Esophagus mucosa (tissue), 1 donor: ENCODE measurements at places on chromosomes 13 and 19.

DNA sequence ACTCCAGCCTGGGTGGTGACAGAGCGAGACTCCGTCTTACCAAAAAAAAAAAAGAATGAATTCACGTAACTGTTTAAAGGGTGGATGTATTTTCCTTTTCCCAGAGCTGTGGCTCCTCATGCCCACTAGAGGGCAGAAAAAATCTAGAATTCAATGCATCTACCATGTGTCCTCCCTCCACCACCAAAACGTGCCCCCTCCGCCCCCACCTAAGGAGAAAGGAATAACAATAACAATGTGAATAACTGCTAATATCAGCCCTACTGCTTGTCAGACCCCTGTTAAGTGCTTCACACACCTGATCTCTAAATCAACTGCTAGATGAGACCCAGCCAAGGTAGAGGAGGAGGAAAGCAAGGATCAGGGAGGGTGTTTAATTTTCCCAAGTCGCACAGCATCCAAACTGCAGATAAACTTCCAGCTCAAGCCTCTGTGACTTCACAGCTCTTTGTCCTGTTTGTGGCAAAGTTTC, 20.2 kb upstream of the PNMA8B start:
- ATAC-seq: peak; percentile 33

DNA sequence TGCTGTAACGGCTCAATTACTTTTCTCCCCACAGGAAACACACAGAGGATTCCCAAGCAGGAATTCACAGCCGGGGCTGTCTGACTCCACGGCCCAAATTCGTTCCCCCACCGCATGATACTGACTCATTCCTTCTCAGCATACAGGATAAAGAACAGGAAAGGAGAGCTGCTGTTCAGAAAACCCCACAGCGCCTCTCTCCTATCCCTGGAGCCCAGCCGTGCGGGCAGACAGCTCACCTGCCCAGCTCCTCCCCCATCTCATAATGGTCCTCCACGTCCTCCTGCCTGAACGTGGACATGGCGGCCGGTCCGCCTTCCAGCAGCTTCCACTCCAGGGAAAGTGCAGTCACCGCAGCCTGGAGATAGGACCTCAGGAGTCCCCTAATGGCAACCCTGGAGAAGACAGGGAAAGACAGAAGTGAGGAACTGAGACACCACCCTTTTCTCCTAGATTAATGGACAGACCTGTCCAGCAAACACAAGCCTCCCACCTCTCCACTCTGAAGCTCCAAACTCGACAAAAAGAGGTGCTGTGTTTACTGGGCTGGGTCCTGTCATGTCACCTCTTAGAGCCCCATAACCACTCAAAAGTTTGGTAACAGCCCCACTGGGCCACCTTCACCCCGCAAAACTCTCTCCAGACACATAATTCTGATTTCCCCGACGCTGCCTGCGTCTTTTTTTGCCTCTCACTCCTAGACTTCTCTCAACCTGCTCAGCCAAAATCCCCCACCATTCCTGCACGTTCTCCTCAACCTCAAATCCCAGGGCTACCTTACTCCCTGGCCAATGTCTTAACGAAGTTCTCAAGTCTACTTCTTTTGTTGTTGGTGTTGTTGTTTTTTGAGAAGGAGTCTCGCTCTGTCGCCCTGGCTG, 1.2 kb downstream of the DAPK3 start:
- peak; percentile 49 for ATAC-seq

DNA sequence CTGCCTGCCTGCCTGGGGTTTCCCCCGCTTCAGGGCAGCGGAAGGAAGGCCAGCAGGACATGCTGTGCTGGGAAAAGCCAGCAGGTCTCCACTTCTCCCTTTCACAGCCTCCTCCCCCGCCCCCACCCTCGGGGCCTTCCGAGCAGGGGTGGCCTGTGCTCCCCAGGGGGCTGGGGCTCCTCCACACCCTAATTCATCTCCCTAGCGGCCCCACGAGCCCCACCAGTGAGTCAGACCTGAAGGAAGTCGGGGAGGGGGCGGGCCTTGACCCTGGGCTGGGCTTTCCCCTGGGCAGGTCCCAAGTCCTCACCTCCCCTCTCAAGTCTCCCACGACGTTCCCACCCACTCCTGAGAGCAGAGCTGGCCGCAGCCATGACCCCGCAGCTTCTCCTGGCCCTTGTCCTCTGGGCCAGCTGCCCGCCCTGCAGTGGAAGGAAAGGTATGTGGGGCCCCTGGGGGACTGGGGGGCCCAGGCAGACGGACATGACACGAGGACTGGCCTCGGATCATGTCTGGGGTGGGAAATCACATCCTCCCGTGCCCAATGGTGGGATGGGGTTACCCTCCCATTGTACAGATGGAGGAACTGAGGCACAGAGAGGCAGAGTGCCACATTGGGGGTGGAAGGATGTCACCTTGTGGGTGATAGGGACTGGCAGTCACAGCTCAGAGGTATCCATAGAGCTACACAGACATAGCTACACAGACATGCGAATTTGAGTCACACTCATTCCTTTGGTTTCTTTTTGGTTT, at the start of gene EBI3:
Gene EBI3 (plus strand): TSS at position 345 of the 753 bp plus-strand sequence. CDS start 28 bp downstream, at position 373.
- peak; percentile 12 for ATAC-seq

GRCh38 chr13:27130223-27130978, 41.2 kb downstream of the USP12 start:
- no peak for ATAC-seq

DNA sequence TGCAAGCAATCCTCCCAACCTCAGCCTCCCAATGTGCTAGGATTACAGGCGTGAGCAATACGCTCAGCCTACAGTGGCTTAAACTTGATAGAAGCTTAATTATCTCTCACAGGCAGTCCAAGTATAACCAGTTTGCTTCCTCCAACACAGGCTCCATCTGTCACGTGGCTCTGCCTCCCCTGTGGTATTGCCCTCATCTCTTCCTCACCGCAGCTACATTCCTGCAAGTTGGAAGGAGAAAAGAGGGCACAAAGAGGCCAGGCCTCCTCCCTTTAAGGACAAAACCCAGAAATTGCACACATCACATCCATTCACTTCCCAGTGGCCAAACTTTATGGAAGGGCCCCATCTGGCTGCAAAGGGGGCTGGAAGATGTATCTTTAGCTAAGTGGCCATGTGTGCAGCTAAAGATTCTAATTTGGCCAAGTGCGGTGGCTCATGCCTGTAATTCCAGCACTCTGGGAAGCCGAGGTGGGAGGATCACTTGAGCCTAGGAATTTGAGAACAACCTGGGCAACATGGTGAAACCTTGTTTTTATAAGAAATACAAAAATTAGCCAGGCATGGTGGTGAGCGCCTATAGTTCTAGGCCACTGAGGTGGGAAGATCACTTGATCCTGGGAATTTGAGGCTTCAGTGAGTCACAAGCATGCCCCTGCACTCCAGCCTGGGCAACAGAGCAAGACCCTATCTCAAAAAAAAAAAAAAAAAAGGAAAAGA, 3.1 kb upstream of the SDHAF1 start:
- ATAC-seq: no peak

GRCh38 chr19:11538232-11539036, at the start of gene CNN1:
Gene CNN1, plus strand, starts transcription at chr19:11538851. Its CDS starts 77 bp downstream, at chr19:11538928.
- ATAC-seq: no peak

GRCh38 chr19:3065675-3066357, 3.5 kb upstream of the TLE5 start:
- ATAC-seq: no peak

- no peak for ATAC-seq
These were observed 1114.5 kb upstream of the ATXN8OS start for GRCh38 chr13:68993154-68993553.

DNA sequence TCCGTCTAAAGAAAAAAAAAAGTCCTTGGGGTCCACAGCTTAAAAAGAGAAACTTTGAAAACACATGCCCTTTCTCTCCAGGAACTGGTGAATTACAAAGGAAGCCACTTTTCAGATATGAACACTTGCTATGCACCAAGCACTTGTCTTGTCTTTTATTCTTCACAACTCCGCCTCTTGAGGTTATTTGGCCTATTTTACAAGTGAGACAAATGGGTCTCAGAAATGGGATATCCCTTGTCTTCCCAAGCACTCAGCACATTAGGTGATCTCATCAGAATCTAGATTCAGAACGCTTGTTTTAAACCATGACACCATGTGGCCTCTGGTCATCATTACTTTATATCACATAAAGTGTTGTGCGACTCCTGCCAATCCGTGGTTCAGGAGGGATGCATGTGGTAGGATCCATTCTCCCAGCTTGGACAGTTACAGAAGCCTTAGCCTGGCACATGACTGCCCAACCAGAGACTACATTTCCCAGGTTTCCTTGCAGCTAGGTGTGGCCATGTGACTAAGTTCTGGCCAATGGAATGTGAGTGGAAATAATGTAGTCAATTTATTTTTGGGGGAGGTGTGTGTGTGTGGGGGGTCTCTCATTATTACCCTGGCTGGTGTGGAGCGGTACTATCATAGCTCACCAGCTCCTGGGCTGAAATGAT, 13.9 kb downstream of the TSKS start:
- peak; percentile 29 for ATAC-seq

DNA sequence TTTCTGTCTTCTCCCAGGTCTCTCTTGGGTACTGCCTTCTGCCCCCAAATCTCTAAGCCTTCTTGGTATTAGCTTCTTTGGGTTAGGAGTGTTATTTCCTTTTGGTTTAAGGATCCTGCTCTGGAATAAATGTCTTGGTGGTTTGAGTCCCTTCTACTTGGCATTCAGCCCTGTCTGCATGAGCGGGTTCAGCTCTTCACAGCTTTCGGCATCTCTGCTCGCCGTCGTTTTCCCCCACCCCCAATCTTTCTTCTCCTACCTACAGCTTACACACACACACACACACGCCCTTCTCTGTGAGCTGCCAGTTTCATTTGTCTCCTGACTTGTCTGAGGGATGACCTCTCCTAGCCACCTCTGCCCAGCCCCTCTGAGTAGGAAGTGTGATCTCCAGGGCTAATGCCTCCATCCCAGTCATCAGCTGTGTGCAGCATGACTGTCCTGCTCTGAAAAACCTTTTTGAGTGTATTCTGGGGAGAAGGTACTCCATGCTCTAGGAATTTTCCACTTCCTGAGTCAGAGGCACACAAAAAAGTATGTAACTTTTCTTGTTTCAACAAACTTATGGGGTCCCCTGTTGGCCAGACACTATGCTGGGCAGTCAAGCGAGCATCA, 4.7 kb downstream of the CNOT3 start:
- no peak for ATAC-seq

DNA sequence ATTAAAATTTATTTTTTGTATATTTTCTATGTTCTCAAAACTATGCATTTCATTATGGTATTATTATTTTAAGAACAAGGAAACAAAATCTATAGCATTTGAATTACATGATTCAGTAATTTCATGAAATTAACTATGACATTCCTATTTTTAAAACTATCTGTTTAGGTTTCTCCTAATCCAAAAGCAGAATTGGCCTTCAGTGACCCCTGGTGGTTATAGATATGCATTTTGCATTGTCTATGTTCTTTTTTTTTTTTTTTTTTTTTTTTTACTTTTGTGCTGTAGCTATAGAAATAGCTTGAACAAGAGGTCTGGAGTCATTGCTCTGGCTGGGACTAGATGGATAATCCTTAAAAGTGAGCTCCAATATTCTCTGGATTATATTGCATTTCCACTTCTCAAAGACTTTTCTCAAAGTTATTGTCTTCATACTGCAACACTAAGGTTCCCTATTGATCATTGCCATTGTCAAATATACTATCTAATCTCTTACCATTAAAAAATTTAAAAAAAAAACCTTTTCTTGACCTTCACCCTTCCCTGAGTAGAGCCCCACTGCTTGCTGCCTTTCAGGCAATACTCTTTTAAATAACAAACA, 15.9 kb upstream of the DNAJC3 start:
- ATAC-seq: no peak

GRCh38 chr19:39212375-39212742, 8.3 kb upstream of the SYCN start:
- peak; percentile 66 for ATAC-seq

DNA sequence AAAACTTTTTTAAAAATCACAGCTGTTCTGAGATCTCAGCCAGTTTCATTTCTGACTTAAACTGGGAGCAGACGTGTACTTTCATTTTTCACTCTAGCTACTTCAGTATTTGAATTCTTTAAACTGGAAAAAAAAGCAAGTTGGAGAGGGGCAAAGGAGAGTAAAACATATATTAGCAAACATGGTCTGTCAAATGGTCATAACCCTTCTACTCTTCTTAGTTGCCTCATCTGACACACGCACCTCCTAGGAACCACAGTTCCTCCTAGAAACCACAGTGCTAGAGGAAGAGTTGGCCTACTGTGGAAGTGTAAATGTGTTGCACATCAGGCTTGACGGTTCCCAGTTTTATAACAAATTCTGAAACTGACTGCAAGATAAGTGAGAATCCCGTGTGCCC, 47.2 kb downstream of the TM9SF2 start:
- no peak for ATAC-seq

GRCh38 chr13:74930402-74931165, 551.4 kb downstream of the TBC1D4 start:
- no peak for ATAC-seq

- no peak for ATAC-seq
These were observed 450.0 kb downstream of the KLF5 start for GRCh38 chr13:73508841-73509240.

DNA sequence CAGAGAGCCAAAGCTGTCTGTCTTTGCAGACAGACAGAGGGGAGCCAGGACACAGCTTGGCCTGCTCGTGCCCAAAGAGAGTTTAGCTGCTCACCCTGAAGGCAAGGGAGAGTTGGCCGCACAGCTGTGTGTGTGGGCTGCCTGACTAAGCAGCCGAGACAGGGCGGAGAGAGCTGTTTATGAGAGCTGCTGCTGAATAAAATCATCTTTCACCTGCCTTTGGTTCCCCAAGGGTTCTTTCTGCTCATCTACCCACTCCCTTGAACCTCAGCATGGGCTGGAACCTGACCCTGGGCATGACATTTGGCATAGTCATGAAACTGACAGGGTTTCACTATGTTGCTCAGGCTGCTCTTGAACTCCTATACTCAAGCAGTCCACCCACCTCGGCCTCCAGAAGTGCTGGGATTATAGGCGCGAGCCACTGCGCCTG, 98.2 kb downstream of the RBM26 start:
- peak; percentile 53 for ATAC-seq

DNA sequence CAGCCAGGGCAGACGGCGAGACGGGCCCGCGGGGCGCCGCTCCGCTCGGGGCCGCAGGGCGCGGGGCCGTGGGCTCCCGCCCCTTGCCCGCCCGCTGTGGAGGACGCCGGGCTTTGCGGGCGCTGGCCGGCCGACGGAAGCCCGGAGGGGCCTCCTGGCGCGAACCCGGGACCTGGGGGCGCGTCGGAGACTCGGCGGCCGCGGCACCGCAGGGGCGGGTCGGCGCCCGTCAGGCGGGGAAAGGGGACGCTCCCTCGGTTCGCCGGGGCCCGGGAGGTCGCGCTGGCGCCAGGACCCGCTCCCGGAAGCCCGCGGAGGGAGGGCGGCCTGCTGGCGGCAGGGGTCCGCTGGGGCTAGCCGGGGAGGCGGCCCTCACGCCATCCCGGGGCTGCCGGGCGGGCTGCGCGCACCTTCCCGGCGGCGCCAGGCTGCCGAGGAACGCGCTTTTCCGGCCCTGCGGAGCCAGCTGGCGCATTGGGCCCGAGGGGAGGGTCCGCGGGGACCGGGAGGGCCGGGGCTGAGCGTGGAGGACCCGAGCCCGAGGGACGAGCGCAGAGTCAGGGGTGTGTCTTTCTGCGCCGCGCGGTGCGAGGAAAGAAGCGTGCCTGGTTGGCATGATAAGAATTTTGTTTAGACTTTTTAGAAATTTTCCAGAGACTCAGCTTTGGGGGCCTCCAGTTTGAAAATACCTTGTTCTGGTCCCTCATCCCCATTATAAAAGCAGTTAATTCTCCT, 511 bp downstream of the GARRE1 start:
- ATAC-seq: peak; percentile 45
